Fibroblast of pulmonary artery (primary cell): ENCODE measurements at places on chromosomes 5 and 9.

DNA sequence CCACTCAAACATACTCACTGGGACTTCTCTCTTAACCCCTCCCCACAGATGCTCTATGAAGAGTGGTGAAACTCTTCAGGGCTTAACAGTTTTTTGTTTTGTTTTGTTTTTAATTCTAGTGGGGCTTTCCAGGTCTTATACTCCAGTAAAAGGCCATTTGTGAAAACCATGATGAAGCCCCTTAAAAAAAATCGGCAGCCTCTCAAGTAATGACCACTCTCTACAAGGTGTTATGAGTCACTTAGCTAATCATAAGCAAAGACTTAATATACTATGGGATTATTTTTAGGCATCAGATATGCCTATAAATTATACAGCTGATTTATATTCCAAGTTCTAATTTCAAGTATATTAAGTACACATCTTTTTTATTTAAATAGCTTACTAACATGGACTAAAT lies 607.9 kb downstream of the RAB3C start:
- DNase-seq = no peak

GRCh38 chr9:123390337-123391135 lies 34.5 kb downstream of the CRB2 start:
- no peak for DNase-seq

DNA sequence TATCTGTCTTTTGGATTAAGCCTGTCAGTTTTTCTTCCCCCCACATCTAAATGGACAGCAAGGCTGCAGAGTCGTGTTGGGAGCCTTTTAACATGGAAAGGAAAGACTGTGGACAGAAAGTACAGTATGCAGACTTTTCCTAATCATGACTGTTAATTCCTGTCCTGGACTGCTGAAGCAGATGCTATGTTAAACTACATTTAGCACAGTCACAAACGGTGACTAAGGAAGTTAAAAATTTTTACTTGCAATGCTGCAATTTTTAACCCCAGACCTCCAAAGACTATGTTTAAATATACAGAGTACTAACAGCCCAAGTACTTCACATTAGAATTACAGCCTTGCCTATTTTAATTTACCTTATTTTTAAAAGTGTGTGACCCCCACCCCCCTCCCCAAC lies 51.8 kb downstream of the ELAVL2 start:
- no peak for DNase-seq

DNA sequence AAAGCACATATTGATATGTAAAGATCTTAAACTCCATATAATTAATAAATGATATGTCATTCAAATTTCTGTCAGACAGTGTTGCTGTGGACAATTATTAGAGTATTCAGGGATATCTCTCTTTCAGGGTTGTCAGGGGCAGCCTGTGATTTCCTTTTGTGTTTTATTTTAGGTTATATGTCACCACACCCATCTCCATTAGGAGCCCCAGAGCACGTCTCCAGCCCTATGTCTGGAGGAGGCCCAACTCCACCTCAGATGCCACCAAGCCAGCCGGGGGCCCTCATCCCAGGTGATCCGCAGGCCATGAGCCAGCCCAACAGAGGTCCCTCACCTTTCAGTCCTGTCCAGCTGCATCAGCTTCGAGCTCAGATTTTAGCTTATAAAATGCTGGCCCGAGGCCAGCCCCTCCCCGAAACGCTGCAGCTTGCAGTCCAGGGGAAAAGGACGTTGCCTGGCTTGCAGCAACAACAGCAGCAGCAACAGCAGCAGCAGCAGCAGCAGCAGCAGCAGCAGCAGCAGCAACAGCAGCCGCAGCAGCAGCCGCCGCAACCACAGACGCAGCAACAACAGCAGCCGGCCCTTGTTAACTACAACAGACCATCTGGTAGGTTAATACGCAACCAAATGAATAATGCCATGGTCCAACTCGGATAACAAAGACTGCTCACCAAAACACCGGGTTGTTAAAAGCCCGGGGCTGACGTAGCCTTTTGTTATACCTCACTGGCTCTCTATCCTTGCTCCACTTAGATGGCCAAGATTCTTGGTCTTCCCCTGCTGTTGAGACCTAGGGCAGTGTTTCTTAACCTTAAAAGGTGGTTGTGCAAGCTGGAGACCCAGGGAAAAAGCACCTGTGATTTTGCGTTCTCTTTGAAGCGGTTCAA lies 24.4 kb downstream of the SMARCA2 start:
- no peak for DNase-seq

DNA sequence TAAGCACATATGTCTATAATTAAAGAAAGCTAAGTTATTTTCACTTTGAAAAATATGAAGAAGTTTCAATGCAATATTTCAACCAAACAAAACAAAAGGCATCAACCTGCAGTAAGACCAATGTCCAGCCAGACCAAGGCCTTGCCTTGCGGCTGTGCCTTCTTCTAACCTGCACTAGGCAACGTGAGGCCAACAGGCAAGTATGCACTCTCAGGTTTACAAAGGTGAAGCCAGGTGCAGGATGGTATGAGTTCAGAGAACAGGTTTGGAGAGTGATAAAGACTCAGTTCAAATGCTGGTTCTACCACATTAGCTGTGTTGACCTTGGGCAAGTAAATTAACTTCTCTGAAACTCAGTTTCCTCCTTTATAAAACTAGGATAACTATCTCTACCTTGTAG lies 79.3 kb downstream of the KLHL3 start:
- no peak for DNase-seq

DNA sequence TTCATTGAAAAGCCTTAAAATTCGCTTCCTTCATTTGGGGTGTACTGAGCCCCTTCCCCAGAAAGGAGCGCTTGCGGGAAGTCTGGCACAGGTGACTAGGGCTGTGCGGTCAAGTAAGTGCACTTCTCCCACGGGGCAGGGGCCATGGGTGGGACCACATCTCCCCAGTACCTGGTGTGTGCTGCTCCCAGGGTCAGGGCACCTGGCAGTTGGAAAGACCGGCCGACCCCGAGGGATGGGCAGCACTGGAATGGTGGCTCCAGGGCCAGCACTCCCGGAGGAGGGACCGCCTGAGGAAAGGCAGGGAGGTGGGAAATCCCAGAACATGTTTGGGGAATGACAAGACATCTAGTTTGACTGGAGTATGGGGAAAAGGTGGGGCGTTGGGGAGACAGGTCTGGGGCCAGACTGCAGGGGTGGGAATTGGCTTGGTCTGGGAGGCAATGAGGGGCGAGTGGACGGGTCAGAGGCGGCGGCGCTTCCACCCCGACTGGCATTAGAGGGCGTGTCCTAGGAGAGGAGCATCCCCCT lies 727 bp upstream of the GLIPR2 start:
- no peak for DNase-seq

GRCh38 chr5:64834037-64834436 lies 65.3 kb downstream of the CWC27 start:
- DNase-seq = peak; percentile 35

DNA sequence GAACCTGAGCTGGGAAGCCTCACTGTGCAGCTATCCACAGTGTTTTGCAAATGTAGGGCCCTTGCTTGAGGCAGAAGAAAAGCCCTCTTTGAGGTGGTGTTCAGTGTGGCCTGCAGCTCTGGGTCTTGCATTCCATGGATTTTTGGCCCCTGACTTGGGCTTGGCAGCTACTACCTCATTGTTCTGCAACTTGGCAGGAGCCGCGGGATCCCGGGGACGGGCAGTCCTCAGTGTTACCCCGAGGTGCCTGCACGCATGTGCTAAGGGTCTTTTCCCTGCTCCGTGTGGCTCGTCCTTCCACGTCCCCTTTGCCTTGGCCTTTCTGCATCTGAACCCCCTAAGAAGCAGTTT lies 39.8 kb downstream of the NEK6 start:
- DNase-seq = peak; percentile 98

- DNase-seq = no peak
These were observed 616.1 kb downstream of the DTWD2 start for GRCh38 chr5:118371973-118372831.

GRCh38 chr5:1409381-1410110 lies 35.7 kb downstream of the SLC6A3 start:
- peak; percentile 29 for DNase-seq

- DNase-seq = no peak
These were observed 691.4 kb upstream of the RIOK2 start for GRCh38 chr5:97874491-97874890.
